ENCODE measurements at places on chromosomes 3 and 15.

GRCh38 chr15:39896101-39896500 lies 24.0 kb downstream of the GPR176 start:
- DNase-seq = no peak

- no peak for DNase-seq
Measured at GRCh38 chr15:34039790-34040113, 748 bp upstream of the AVEN start.

- DNase-seq = no peak
Measured at GRCh38 chr3:106746286-106746685, 631.0 kb upstream of the CCDC54 start.

- DNase-seq = no peak
Measured at GRCh38 chr3:138686771-138687221, 78.2 kb downstream of the FAIM start.

DNA sequence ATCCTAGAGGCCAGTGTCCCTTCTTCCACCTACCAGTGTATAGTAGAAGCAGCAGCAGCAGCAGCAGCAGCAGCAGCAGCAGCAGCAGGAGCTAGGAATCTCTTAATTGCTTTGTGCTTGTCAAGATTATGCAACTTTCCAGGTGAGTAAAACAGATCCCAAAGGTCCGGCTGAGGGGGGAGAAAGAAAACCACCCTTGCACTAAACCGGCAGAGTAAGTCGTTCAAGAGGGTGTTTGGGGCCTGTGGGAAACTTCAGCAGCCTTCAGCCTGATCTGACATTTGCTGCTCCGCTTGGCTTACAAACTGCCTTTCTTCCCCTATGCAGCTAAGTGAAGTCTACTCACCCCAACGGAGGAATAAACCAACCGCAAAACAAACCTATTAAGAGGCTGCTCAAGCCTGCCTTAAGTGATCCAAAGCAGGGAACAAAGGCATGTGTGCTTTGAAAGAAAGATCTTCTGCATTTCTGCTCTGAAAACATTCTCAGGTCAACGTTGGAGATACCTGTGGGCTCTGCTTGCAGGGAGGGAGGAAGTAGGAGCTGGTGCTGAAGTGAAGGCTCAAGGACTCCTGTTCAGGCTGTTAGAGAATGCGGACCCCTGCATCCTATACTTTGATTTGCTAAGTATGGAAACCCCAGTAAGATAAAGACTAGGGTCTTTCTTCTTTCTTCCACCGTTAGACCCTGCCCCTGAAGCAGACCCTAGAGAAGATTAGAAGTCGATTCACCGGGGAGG lies 35.7 kb upstream of the DLG1 start:
- no peak for DNase-seq

Data from T-helper 17 cell (primary cell).